NCI-H446 (cell line): ENCODE measurements at places on chromosomes 6 and 20.

- DNase-seq, result no peak
These were observed 555.6 kb downstream of the CD83 start for GRCh38 chr6:14673201-14673600.

GRCh38 chr6:97136626-97137358 is 146.2 kb downstream of the MMS22L start:
- DNase-seq, result peak; percentile 45

- no peak for DNase-seq
These were observed 298.6 kb upstream of the SUPT3H start for GRCh38 chr6:45676380-45676779.

DNA sequence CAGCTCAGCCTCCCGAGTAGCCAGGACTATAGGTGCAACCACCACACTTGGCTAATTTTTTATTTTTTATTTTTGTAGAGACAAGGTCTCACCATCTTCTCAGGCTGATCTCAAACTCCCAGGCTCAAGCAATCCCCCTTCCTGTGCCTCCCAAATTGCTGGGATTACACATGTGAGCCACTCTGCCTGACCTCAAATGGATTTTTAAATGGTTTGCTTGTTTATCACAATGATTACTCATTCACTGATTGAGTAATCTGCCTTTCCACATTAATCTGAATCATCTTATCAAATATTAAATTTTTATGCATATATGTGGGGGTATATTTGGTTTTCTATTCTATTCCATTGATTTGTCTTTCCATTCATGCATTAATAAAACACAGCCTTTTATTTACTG is 9.4 kb upstream of the KHDC1L start:
- DNase-seq, result no peak

DNA sequence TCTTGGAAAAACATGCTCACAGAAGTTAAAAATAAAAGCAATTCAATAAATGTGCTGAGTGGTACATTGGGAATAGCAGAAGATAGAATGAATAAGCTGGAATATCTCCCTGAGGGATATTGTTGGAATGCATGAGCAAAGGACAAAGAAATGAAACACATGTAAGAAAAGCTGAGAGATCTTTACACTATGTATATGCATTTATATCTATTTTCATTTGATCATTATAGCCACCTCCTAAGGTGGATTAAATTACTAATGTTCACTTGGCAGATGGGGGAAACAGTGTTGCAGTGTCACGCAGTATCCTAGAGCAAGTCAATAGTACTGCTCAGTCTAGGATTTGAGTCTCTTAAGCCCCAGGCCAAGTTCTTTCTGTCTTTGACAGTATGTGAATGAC is 542.0 kb upstream of the MARCKS start:
- no peak for DNase-seq

DNA sequence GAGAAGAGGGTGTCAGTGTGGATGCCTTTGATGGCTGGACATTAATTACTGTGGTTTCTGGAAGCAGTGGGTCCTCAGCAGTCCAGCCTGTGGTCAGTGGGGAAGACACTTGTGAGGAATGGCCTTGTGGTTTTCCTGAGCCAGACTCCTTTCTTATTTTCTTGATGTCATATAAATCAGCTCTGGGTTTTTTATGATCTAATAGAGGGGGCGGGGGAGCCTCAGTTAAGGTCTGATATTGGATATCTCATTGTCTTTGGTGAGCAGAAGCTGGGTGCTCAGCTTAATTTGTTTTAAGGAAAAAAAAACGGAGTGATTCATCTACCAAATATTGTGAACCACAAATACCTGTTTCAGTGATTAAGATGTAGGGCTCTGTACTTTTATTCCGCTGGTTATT is 62.1 kb downstream of the OTOR start:
- DNase-seq, result no peak

DNA sequence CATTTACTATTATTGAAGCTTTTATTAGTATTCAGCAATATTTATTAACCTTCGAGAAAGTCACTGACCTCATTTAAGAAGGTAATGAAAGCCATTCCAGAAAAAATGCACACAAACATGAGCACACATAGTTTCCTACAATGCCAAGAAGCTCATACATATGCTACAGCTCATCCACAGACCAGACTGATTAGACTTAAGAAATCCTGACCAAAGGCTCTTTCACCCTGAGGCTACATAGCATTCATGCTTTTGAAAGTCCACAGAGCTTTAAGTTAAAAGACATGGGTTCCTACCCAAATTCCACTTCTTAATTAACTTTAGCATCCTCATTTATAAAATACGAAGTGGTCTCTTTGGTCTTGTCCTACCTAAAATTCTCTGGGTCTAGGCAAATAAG is 430.4 kb downstream of the TBC1D32 start:
- DNase-seq, result no peak

GRCh38 chr6:11163932-11164331 is 52.4 kb upstream of the ERVFRD-1 start:
- DNase-seq, result no peak

DNA sequence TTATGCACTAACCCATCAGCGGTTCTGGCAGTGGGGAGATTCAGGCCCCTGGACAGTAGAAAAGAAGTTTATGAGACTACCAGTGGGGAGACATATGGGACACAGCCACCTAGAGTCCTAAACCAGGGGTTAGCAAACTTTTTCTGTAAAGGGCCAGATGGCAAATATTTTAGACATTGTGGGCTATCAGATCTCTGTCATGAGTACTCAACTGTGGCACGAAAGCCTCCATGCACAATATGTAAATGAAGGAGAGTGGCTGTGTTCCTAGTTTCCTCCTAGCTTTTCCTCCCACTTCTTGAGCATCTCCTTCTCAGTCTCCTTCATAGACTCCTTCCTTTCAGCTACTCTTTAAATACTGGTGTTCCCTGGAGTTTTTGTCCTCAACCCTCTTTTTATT is 3.3 kb upstream of the HLA-DMA start:
- DNase-seq, result no peak

DNA sequence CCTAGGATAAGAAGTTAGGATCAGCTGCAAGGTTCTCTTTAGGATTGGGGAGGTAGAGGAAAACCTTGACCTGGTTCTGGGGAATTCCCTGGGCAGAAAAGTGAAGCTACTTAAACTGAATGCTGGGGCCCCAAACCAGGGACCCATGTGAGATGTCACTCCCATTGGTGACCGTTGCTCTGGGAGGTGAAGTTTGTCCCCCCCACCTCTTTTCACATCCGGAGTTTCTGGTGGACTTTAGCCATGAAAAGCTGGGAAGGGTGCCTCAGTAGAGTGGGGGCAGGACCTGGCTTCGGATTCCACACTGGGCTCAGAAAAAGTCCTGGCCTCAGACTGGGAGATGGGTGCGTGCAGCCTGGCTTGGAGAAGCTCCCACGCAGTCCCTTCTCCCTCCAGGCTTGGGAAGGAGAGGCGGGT is 13.2 kb downstream of the TJAP1 start:
- no peak for DNase-seq

- DNase-seq, result no peak
These were observed 220.2 kb upstream of the EXOC2 start for GRCh38 chr6:912871-913835.
